ENCODE measurements at places on chromosomes 11 and 22.
A peak's percentile ranks its signal among the peaks of the same experiment; 100 is the strongest.

- DNase-seq: no peak
Observed at GRCh38 chr11:30810116-30810515, 224.0 kb upstream of the MPPED2 start.

DNA sequence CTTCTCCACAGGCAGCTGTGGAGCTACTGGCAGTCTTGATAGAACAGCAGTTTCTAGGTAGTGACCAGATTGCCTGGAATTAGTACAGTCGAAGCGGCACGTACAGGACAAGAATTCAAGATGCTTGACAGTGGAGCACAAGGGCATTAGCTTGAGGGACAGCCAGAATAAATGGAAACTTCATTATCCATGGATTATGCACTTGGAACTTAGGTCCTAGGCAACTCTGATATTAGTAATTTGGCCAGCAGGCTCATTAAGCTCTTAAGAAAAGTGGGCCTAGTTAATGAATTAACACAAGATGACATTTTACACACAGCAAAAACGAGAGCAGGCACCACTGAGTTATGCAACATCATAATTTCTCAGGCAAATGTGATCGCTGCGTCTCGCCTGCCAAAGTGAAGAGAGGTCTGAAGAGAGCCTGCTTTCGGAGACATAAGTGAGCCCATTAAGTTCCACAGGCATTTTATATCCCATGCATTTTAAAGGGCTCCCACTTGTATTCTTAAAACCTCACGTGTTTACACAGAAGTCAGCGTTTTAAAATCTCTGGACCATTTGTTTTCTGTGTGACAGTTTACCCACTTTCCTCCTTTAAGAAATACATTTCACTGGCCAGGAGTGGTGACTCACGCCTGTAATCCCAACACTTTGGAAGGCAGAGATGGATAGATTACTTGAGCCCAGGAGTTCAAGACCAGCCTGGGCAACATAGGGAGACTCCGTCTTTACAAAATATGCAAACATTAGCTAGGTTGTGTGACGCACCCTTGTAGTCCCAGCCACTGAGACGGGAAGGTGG, 66.2 kb downstream of the COMMD9 start:
- peak; percentile 58 for DNase-seq

GRCh38 chr11:92495107-92495793, 270.6 kb downstream of the FAT3 start:
- DNase-seq: no peak

- DNase-seq: no peak
Observed at GRCh38 chr11:65316227-65317024, 1.8 kb downstream of the CDC42EP2 start.

DNA sequence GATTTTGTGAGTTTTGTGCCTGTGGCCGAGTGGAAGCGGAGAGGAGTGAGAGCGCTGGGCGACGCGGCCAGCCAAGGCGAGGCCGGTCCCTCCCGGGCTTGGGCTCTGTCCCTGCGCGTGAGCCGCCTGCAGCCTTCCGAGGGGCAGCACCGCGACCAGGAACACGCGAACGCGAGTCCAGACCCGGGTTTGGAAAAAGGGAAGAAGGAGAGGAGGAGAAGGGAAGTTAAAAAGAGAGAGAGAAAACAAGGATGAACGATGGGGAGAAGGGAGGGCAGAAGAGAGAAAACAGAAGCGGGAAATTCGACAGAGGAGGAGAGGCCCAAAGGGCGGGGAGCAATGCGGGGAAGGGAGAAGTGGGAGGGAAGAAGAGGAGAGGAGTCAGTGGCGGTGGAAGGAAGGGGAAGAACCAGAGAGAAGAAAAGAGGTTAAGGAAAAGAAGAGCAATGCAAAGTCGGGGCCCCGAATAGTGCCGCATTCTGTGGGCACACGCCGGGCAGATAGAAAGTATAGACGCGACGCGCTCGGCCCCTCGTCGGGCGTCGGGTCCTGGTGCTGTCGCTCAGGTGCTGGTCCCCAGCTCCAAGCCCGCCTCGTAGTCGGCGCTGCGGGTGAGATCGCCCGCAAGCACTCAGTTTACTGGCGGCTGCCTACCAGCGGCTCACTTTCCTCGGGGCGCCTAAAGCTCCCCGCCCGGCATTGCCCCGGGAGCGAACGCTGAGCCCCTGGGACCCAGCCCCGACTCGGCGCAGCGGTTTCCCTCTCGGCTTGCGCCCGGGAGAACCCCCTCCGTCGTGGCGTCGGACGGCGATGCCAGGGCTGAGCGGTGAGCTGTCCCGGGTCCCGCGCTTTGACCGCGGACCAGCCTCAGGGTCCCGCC, 2.8 kb upstream of the BARX2 start:
- DNase-seq: no peak

GRCh38 chr11:62307950-62308349, 9.1 kb upstream of the SCGB1D4 start:
- no peak for DNase-seq

DNA sequence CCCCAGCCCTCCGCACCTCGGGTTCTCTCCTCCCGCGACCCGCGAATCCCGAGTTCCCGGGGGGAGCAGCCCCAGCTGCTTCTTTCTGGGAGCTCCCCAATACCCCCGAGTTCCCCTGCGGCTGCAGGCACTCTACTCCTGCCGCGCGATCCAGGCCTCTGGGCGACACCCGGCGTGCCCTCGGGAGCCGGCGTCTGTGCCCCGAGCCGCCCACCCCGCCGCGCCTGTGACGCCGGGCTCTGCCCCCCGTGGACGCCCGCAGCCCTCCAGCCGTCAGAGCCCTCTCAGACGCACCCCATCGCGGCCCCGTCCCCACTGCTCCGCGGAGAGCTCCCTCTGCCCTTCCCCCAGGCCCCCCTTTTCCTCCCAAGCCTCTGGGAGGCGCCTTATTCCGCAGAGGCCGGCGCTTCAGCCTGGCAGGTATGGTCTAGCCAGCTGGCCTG, 422 bp downstream of the GLB1L2 start:
- peak; percentile 50 for DNase-seq

DNA sequence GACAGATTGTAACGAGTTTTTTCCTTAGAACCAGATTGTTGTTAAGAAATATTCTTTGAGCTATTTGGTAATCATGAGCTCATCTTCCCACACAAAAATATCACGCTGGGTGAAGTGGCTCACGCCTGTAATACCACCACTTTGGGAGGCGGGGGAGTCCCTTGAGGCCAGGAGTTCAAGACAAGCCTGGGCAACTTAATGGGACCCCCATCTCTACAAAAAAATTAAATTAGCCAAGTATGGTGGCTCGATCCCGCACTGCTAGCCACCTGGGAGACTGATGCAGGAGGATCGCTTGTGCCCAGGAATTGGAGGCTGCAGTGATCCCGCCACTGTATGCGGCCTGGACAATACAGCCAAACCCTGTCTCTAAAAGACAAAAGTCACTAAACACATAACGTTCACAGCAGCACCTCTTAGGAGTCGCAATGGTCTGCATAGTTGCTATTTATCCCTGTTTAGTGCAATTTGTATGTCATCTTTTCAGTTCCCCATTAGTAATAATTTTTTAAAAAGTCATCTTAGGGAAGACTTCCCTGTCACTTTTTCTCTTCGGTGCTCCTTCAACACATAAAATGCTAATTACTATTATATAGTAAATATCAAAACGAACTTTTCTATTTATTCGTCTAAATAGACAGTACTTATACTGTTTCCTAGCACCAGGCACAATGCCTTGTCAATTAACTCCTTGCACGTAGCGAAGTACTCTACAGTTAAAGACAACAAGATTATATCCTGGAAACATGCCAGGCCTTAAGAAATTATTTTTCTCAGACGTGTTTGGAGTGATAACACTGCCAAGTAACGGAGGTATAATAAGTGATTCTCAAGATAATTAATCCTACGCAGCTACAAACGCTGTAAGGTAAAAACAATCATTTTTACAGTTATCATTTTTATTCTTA, 1.1 kb downstream of the ST13 start:
- DNase-seq: no peak

GRCh38 chr11:119472856-119473222, 49.9 kb upstream of the THY1 start:
- no peak for DNase-seq

- DNase-seq: no peak
Observed at GRCh38 chr22:44459041-44459440, 39.0 kb downstream of the RTL6 start.

DNA sequence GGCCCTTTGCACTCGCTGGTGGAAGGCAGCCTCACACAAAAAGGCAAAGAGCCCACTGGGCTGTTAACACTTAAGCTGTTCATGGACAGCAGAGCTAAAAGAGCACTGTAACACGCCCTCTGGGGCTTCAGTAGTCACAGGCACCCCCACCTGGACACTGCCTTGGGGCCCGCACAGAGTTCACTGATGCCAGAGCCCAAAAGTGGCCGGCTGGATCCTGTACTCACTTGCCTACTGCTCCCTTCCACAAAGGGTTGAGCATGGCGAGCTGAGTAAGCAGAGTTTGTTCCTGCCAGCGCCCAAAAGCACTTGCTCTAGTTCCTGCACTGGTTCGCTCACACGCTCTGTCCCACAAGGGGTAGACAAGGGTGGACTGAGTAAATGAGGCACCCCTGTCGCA, 78.8 kb downstream of the RELT start:
- DNase-seq: no peak

DNA sequence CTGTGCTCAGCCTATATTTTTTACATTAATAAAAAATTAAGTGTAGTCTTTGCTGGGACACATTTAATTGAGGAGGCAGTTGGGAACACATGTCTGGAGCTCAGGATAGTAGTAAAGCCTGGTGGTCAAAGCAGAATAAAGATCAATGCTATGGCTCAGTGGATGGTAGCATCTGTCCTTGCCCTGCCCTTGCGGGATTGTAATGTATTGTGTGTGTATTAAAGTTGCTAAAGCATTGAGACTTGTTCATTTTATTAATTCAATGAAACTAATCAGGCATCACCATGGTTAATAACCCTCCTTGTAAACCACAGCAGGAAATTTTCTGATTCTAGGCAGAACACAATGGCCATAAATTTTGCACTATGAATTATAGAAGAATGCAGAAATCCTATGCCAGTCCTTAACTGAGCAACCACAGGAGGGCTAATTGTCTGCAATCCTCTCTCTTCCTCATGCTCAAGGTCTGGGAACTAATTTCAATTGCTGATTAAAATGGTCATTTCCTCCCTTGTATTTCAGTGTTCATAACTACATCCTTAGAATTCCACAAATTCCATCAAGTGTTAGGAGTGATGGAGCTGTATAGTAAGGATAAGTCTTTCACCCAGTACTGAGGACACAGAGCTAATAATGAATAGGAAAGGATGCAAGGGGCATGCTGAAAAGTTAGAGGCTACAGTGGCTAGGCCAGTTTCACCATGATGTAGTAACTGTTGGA, 403.2 kb upstream of the DDI1 start:
- no peak for DNase-seq

GRCh38 chr11:29183301-29183700, 833.5 kb downstream of the KCNA4 start:
- DNase-seq: no peak

DNA sequence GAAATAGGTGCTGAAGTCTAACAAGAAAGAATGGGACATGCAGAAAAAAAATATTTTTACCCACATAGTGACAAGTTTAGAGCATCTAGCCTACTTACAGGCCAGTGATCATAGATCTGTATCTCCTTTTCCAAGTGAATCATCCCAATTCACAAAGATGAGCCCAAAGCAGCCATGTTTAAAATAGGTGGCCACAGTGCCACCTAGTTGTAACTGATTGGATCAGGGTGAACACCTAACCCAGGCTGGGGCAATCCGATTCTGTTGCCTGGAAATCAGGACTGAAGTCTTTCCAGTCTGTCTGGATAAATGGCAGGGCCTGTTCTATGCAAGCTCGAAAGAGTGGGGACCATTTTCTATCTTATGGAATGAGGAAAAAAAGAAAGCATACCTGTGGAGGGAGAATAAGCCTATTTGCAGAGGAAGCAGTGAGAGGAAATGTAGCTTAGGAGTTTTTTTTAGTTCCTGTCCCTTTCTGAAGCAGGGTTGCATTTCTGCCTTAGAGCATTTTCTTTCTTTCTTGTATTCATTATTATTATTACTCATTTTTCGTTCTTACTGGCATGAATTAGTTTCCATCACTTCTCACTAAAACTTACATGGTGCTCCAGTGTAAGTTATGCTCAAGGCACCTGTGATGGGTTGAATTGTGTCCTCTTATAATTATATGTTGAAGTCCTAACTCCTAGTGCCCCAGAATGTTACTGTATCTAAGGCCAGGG, 113.2 kb upstream of the RAG2 start:
- no peak for DNase-seq

DNA sequence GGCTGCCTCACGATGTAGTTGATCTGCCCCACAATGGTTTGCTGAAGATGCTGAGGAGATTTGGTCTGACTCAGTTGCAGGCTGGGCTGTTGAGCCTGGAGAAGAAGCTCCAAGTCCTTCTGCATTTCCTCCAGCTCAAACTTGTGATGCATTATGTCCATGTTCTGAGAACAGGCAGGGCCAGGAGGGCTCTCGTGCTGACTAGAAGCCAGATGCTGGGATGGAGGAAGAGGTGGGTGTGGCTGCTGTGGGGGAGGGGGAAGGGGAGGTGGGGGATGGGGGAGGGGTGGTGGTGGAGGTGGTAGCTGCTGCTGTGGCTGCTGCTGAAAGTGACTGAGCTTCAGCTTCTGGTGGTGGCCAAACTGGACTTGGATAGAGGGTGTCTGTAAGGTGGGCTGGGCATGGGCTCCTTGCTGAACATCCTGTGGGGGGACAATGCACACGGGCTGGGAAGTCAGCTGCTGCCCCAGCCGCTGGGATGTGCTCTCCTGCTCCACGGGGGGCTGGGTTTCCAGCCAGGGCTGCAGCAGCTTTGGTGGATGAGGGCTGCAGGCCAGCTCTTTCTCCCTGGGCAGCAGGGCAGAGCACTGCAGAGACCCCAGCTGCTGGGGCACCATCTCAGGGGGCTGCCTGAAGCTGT, 42.1 kb downstream of the TRIM66 start:
- DNase-seq: no peak
